Muscle of back (tissue), 13 donors: ENCODE measurements at places on chromosomes 3 and 15. TPM values are rescaled to one million over a fixed set of nuclear protein-coding genes. Genes with fewer than 3 reads are reported as not detected.

The SAXO2 gene
- 4.1 TPM for polyA plus RNA-seq

The CCDC50 gene
- 32.1 TPM for polyA plus RNA-seq

GRCh38 chr3:65672871-65673815, 365.6 kb downstream of the MAGI1 start:
- peak; percentile 49 for DNase-seq

- DNase-seq = no peak
These were observed 245.3 kb downstream of the FEZF2 start for GRCh38 chr3:62128051-62128450.

- no peak for DNase-seq
These were observed 1.4 kb downstream of the MAPK6 start for GRCh38 chr15:52020221-52021085.
